SW480 (cell line): ENCODE measurements at places on chromosomes 4 and X.
A peak's percentile ranks its signal among the peaks of the same experiment; 100 is the strongest.

GRCh38 chr4:19659101-19659500, 592.6 kb upstream of the SLIT2 start:
- DNase-seq: no peak

DNA sequence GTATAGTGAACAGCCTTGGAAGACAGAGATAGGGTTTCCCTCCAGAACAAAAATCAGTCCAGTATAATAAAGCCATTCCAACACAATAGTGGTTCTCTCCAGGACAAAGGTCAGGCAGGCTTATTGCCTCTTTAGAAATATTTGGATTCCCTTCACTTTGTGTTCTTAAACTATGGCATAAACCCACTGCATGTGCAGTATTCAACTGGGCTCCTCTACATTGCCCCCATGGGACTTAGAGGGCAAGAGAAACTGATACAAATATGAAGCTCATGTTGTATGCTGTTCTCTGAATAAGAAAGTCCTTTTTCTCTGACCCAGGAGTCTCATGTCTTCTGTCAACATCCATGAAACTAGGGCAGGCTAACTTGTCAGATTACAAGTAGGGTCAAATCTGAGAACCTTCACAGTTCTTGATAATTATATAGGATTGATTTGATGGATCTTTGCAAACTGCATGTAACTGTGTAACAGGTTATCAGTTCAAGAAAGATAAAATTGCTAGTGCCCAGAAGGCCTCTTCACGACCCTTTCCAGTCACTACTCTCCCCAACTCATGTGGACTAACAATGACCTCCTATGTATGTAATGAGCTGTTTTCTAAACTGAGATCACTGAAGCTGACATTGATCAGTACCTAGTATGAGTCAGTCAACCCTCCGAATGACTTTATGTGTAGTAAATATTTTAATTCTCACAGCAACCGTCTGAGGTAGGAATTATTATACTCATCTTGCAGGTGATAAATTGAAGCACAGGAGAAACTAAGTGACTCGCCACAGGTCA, 31.9 kb upstream of the FAM9C start:
- no peak for DNase-seq

GRCh38 chr4:26410385-26411293, 79.6 kb downstream of the CCKAR start:
- DNase-seq: peak; percentile 43

DNA sequence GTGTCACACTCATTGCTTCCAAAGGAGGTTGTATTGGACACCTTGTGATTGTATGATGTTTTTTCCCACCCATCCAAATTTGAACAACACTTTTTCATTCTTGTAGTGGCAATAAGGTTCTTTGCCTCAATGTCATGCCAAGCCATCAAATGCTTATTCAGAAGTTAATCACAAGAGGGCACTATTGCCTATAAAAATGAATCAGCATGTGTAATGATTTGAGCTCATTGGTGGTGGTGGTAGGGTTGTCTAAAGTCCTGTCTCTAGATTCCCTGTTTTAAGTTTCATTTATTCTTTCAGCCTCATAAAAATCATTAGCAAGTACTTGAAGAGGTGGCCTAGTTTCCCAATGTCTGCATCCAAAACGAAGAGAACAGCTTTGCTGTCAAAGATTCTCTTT, 37.0 kb downstream of the IRS4 start:
- DNase-seq: peak; percentile 41

GRCh38 chr4:98686043-98686707, 27.8 kb upstream of the TSPAN5 start:
- no peak for DNase-seq

GRCh38 chr4:182818926-182819730, 98.1 kb downstream of the DCTD start:
- no peak for DNase-seq
